ENCODE measurements at places on chromosomes 12 and 14.

- no peak for DNase-seq
Measured at GRCh38 chr12:80485222-80485987, 41.4 kb downstream of the PTPRQ start.

GRCh38 chr14:103563844-103564505 is 1.2 kb downstream of the COA8 start:
- DNase-seq, result no peak

DNA sequence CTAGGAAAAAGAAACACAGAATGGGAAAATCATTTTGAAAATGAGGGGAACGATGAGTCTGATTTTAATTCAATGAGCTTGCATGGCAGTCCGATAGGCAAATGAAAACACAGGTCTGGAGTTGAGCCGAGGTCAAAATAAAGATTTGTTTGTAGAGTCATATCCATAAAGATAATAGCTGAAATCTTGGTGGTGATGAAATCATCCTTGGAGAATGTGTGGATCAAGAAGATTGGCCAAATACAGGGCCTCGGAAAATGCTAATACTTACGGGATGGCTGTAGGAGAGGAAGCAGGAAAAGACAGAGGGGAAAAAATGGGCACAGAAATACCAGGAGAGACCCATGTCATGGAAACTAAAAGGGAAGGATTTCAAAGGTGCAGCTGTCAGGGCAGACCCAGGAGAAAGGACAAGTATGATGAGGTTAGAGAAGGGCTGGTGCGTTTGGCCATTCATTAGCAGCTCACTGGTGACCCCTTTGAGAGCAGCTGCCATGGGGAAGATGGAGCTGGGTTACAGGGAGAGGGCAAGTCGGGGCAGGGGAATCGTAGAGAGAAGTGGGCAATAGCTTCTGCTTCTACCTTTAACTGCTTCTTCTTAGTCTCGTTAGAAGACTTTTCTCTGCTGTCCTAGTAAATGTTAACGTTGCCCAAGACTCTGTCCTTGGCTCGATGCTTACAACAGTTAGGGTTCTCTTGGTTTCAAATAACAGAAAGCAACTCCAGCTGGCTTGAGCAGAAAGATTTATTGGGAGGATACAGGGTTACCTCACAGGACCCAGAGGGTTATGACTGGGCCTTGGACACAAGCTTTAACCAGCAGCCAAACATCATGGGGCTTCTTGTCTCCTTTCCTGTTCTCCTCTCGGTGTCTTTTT is 161.8 kb downstream of the EFCAB11 start:
- no peak for DNase-seq

- DNase-seq, result no peak
Measured at GRCh38 chr14:54502602-54503001, 7.1 kb upstream of the CGRRF1 start.

- peak; percentile 29 for DNase-seq
Measured at GRCh38 chr14:100658181-100658886, 68.4 kb upstream of the DLK1 start.

- DNase-seq, result no peak
Measured at GRCh38 chr12:48219631-48220030, 16.5 kb upstream of the OR10AD1 start.

GRCh38 chr14:24408764-24409163 is 10.0 kb downstream of the NYNRIN start:
- peak; percentile 97 for DNase-seq

- DNase-seq, result no peak
Measured at GRCh38 chr12:81956468-81956860, 197.3 kb upstream of the PPFIA2 start.

- DNase-seq, result no peak
Measured at GRCh38 chr12:6069437-6070093, 54.9 kb downstream of the VWF start.

DNA sequence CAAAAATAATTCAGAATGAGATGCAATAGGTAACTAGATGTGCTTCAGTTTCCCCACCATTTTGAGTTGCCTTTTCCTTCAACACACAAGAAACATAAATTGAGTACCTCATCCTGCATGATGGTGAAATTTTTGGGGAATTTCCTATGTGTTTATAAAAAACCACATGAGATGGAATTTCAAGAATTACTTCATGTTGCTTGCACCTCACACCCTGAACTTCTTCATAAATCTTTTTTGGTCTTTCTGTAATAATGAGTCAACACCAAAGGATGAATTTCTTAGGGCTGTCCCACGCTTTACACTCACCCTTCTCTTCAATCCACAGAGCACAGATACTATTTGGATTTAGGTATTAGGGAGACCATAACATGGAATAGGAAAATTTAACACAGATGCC is 22.6 kb upstream of the LUM start:
- no peak for DNase-seq
